ENCODE measurements at places on chromosomes 7 and 10.

DNA sequence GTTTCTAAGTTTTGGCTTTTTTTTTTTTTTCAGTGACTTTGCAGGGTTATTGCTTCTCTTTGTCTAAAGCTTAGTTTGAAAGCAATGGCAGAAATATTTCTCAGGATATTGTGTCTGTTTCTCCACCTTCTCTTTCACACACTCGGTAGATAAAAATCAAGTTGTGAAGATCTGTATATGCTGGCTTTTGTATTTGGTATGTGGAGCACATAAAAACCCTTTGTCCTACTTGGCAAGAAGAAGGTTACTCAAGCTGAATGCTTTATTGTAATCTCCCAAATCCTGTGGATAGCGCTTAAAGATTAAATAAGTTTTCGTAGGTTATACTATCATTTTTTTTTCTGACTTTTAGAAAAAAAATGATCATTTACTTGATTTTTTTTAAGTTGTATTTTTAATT, 172.4 kb downstream of the CDCA7L start:
- DNase-seq: no peak

GRCh38 chr10:130492266-130492934, 356.2 kb downstream of the GLRX3 start:
- no peak for DNase-seq

DNA sequence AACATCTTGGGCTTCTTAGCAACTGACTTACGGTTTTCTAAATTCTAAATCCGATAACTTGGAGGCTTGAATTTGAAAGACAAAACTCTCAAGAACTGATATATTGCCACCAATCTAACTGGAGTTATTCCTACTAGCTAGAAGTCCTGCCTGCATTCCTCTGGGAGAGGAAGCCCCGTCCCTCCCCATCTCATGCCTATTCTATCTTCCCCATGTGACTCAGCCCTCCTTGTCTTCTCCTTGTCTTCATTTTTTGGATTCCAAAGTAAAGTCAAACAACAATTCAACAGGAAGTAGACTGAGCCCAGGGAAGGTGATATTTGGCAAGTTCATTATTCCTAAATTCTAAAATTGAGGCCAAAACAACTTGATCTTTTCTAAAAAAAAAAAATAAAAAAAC, 587.7 kb downstream of the KCNMA1 start:
- DNase-seq: no peak

DNA sequence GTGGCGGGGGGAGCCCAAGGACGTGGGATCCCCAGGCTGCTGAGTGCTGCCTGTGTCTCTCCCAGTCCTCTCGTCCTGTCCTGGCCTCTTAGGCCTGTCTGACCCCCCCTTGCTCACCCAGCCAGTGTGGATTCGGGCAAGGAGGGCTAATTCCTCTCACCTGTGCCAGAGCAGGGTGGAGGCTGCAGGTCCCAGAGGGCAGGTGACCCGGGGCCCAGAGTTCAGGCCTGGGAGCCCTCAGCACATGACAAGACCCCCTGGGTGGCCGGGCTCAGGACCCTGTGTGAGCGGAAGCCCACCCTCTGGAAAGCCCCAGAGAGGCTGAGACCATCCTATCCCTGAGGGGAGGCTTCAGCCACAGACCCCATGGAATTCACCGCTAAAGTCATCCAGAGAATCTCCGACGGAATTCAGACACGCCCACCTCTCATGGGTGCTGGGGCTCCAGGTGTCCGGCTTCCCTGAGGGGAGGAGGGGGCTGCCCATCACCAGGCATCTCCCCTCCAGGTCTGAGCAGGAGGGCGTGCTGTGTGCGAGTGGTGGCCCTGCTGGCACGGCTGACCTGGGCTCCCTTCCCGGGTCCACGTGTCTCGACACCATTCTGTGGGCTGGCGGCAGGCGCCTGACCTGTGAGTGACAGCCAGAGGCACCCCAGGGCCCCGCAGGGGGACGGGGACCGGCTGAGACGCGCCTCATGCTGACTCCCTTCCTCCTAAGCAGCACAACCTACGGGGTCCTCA, 5.0 kb downstream of the KNDC1 start:
- DNase-seq: no peak

- DNase-seq: no peak
These were observed 158.8 kb upstream of the SEMA3E start for GRCh38 chr7:83807774-83808173.

Data from activated CD4-positive, alpha-beta T cell treated with anti-CD3 and anti-CD28 coated beads, Interleukin-2, amount 50 U/mL, for 48 hours (primary cell).